Peyer's patch (tissue), 4 donors: ENCODE measurements at places on chromosomes 7 and 10.

- no peak for DNase-seq
Observed at GRCh38 chr7:148336411-148336810, 254.2 kb upstream of the C7orf33 start.

DNA sequence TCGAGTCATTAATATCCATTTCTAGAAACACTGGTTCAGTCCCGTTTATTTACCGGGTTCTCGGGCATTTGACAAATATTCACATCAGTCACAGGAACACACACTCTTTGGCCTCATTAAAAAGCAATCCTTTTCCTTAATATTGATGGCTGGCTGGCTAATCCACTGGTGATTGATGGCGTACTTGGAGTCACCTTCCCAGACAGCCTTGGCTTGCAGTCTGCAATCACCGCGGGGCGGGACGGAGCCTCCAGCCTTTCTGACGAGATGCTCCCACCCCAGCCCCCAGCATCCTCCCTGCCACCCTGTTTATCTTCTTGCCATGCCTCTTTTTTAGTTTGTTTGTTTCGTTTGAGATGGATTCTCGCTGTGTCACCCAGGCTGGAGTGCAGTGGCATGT lies 36.6 kb downstream of the SRRM3 start:
- DNase-seq = no peak

DNA sequence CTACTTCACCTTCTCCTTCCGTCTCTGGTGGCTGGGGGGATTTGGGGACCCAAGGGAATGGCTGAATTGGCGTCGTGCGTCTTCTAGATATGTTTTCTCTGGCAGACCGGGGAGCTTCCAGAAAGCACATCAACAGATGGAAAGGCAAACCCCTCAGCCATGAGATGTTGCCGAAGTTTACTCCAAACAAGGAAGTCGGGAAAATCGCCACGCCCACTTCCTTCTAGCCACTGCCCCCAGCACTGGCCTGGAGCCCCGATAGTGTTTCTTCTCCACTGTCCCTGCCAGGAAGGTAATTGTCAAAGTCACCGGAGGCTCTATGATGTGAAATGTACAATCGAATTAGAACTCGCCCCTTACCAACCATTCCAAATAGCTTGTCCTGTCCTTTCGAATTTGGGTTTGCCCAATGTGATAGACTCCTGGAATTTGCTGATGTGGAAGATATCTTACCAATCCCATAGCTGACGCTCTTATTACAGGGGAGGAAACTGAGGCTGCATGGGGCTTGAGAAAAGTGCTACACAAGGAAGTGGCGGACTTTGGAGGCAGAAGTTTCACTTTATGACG lies 191.0 kb downstream of the LSM5 start:
- DNase-seq = no peak

DNA sequence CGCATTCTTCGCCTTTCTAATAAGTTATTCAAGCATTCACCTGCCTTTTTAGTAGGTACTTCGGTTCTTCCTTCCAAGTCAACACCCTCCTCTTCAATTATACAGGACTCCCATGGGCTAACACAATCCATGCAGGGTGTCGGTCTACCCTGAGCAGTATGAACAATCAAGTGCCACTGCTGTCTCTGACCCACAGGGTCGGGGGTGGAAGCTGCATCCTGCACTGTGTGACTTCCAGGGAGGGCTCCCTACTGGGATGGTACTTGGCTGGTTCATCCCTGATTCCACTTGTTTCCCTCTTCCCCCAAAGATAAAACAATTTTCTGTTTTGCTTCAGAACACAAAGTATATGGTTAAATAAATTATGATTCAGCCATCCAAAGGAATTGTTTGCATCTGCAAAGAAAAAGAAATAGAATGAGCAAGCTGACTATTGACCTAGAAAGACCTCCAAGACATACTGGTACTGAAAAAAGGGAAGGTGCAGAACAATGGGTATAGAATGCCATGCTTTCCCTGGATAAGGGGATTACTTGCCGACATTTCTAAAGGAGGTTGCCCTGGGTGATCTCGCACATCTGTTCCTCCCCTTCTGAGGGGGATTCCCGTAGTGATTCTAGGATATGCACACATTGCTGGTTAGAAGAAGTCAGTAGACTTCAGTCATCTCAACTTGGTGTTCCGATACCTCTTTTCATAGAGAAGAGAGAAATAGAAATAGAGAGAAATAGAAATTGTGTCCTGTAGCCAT lies 89.1 kb upstream of the AGR3 start:
- no peak for DNase-seq

GRCh38 chr7:32216759-32217158 lies 146.6 kb upstream of the PDE1C start:
- DNase-seq = no peak

GRCh38 chr7:6252341-6252746 lies 20.1 kb downstream of the CYTH3 start:
- DNase-seq = no peak

GRCh38 chr7:20350996-20351692 lies 20.4 kb downstream of the ITGB8 start:
- DNase-seq = no peak

- DNase-seq = no peak
Observed at GRCh38 chr7:24879291-24879690, 100.7 kb downstream of the OSBPL3 start.

DNA sequence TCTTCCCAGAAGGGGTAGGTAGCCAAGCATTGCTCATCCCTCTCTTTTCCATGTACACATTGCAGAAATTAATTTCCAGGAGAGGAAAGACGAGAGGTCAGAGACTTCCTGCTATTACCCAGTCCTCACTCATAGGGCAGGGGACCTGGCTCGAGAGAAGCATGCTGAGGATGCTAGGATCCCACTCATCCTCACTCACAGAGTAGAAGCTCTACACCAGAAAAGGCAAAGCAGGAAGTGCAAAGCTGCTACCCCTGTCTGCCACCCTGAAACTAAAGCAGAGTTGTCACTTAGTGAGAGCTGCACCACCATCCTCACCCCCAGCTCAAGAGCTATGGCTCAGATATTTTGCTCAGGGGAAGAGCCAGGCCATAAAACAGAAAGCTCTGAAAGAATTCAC lies 9.9 kb downstream of the OR9A2 start:
- no peak for DNase-seq

- no peak for DNase-seq
Observed at GRCh38 chr10:96714031-96714590, 6.2 kb downstream of the PIK3AP1 start.

DNA sequence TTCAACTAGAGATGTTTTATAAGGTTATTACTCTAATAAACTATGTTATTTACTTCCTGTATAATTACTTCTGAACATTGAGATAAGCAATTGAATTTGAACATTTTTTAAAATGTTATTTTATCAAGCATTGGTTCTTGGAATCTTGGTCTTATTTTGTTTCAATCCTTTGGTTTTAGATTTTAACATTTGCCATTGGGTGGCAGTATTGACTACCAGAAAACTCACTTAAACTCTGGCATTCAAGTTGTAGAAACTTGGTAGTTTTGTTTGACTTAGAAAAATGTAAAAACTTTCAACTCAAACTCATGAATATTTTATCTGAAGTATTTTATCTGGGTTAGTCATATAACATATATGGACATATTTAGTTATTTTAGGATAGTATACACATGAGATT lies 48.1 kb downstream of the ATRNL1 start:
- DNase-seq = no peak

DNA sequence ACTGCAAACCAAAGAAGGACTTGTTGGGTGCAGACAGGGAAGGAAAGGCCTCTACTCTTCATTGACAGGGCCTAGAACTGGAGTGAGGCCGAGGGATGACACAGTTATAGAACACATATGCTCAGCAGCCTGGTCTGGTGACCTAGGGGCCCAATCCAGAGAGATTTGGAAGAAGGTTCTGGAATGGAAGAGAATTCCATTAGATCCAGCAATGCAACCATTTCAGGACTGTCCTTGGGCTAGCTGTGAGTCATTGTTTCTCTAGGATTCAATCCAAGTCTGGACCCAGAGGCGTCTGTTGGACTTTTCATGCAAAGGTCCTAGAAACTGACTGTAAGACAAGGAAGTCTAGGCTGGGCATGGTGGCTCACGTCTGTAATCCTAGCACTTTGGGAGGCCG lies 59.2 kb downstream of the WIPF3 start:
- DNase-seq = no peak

- DNase-seq = no peak
Observed at GRCh38 chr7:144386741-144387140, 16.8 kb downstream of the NOBOX start.

DNA sequence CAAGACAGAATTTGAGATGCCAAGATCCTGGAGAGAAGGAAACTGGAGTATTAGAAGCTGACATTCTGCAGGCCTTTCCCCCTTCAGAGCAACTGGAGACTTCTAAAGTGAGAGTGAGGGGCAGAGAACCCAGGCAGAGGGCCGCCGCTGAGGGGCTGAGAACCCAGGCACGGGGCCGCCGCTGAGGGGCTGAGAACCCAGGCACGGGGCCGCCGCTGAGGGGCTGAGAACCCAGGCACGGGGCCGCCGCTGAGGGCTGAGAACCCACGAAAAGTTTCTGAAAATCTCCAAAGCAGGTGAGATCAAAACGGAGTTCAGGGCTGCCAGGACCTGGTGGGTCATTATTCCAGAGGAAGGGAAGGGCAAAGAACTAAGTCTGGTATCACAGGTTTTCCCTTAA lies 126.2 kb downstream of the DLG5 start:
- DNase-seq = no peak

DNA sequence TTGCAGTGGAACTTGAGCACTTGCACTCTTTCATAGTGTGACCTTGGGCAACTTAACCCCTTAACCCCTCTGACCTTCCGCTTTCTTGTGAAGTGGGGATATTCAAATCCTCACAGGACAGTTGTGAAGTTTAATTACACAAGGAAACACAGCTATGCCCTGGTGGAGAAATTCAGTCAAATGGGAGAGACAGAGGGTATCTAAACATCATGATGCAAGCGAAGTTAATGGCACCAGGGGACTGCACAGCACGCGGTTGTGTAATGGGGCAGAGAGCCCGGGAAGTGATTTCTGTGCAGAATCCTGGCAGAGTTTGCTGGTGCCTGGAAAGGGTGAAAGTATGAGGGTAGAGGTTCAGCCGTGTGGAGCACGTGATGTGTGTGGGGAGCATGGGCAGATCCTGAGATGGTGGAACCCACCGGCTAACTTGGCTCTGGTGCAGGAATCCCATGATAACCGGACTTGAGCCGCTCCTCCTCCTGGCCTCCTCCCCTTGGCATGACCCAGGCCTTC lies 51.7 kb downstream of the SNX10 start:
- no peak for DNase-seq

DNA sequence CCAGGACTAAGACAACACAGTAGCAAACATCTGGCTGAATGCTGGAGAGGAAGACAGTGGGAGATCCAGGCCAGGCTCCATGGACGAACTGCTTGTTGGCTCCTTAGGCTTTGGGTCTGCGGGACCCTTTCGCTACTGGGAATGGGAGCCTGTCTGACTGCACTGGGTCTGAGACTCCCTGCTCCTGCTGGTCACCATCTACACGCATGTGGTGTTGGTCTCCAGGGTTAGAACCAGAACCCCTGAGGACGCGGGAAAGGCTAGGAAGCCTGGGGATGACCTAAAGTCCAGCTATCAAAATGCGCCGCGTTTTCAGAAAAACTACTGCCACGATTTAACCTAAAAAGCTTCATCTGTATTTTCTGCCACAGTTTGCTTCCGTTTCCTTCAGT lies 817 bp upstream of the DNAJB6 start:
- no peak for DNase-seq

- DNase-seq = no peak
Observed at GRCh38 chr10:60310740-60311139, 78.9 kb downstream of the ANK3 start.

DNA sequence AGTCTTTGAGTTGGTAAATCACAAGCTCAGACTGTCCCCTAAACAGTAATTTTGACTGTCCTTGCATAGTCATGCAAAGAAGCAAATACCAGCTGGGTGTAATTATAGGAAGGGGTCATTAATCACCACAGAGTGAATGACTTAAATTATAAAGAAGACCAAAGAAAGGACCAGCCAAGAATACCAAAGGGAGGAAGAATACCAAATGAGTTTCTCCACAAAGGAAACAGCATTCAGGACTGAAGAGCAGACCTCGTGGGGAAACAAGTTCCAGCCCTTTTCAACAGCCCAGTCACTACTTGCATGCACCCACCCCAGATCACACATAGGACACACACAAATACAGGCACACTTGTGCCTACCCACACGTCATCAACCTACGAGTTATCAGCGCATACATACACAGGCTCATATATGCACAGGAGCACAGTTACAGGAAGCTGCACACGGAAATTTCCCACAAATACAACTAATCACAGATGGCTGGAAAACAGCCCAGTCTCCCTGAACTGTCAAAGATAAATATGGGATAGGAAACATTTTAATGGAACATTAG lies 77.6 kb downstream of the DENND2A start:
- DNase-seq = no peak

DNA sequence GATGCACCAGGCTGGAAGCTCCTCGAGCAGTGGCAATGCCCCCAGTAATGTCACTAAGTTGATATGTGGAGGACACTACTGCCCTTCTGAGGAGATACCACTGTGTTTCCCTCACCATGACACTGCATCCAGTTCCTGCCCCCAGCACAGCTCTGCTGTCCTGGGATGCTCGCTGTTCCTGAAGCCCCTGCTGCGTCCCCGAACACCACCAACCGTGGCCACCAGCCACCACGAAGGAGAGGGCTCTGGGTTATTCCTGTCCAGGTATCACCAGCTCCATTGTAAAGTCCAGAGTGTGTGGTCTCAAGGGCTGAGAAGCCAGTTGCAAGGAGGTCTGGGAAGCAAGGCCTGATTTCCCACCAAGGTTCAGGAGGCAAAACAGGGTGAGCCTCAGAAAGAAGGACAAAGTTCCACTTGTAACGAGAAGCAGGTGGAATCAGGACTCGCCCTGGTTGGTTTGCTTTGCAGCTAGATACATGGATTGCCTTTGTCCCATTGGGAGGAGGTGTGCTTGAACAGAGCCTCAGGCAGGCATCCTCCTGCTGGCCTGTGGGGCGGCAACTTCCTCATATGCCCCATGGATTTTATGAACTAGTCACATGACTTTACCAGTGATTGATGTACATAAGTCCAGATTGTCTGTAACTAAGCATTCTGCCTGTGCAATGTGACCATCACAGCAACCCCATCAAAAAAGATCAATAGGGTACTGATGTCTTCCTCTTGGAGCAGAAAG lies 427.0 kb upstream of the VSTM2A start:
- DNase-seq = no peak

GRCh38 chr7:7191137-7191536 lies 8.8 kb downstream of the C1GALT1 start:
- no peak for DNase-seq

- no peak for DNase-seq
Observed at GRCh38 chr7:136399385-136399784, 422.2 kb upstream of the MTPN start.

- DNase-seq = no peak
Observed at GRCh38 chr10:99457813-99458212, 27.4 kb upstream of the GOT1 start.

- DNase-seq = no peak
Observed at GRCh38 chr10:92009445-92009844, 85.9 kb downstream of the BTAF1 start.

DNA sequence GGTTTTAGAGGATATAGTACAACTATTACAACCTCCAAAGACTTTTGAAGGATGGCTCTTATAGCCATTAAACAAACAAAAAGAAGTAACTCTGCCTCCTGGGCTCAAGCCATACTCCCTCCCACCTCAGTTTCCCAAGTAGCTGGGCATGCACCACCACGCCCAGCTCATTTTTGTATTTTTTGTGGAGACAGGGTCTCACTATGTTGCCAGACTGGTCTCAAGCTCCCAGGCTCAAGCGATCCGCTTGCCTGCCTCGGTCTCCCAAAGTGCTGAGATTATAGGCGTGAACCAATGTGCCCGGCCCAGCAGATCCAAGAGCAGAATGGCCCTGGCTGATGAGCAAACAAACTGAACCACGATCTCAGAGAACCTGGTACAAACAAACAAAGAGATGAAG lies 16.0 kb downstream of the NANOS1 start:
- DNase-seq = no peak

GRCh38 chr7:155224116-155224811 lies 73.4 kb upstream of the INSIG1 start:
- no peak for DNase-seq
